Astrocyte of the cerebellum (primary cell): ENCODE measurements at places on chromosomes 6 and 20.

DNA sequence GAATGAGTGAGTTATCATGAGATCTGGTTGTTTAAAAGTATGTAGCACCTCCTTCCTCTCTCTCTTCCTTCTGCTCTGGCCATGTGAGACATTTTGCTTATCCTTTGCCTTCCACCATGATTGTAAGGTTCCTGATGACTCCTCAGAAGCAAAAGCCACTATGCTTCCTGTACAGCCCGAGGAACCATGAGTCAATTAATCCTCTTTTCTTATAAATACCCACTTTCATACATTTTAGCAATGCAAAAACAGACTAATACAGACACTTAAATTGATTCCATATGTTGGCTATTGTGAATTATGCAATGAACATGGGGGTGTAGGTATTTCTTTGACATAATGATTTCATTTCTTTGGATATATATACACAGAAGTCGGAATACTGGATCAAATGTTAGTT is 792.8 kb upstream of the EYS start:
- no peak for DNase-seq

DNA sequence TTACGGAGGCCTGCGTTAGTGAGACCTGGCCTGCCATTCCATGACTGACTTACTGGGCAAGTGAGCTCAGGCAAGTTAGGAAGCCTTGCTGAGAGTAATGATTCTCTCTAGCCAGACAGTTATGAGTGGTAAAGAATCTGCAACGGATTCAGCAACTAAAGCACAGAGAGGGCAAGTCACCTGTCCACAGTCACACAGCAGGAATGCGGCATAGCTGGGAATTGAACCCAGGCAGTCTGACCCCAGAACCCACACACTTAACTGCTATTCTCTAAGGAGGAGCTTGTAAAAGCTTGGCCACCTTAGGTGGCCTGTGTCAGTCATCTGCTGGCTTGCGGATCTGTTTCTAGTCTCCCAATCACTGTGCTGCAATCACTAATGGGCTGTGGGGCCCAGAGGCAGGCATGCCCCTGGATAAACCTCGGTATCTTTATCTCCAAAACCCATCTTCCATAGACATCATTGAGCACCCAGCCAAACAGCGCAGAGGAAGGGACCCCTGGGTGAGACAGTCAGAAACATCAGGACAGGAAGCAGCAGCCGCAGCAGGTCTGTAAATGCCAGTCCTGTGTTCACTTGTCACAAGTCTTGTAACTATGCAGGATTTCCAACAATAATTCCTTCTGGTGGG is 215.9 kb upstream of the KCNG1 start:
- no peak for DNase-seq

GRCh38 chr20:57190536-57191264 is 75.7 kb downstream of the BMP7 start:
- DNase-seq: no peak

DNA sequence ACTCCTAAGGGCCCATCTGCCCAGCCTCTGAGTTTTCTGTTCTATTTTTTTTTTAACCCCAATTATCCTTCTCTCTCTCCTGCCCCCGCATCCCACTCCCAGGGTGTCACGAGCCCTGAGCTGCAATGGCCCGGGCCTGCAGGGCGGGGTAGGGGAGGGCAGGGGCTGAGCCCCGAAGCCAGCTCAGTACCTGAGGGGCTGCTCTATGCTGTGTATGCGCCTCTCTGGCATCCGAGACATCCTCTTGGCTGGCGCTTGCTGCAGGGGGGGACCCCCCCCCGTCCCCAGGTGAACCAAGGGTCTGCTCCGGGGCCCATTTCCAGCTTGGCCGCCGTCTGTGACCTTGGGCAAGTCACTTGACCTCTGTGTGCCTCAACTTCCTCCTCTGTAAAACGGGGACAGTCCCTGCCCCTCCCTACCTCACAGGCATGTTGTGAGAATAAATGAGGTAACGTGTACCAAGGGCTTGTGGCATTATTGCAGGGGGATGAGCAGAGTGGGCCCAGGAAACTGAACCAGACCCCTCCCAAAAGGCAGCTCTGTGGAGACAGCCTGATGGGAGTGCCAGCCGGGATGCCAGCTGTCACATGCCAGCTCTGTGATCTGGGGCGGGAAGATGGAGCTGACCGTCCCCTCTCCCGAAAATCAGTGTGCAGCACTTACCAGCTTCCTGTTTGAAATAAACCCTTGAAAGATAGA is 13.0 kb upstream of the MYL9 start:
- no peak for DNase-seq

- no peak for DNase-seq
These were observed 299.7 kb downstream of the PLCB1 start for GRCh38 chr20:8431538-8432434.

DNA sequence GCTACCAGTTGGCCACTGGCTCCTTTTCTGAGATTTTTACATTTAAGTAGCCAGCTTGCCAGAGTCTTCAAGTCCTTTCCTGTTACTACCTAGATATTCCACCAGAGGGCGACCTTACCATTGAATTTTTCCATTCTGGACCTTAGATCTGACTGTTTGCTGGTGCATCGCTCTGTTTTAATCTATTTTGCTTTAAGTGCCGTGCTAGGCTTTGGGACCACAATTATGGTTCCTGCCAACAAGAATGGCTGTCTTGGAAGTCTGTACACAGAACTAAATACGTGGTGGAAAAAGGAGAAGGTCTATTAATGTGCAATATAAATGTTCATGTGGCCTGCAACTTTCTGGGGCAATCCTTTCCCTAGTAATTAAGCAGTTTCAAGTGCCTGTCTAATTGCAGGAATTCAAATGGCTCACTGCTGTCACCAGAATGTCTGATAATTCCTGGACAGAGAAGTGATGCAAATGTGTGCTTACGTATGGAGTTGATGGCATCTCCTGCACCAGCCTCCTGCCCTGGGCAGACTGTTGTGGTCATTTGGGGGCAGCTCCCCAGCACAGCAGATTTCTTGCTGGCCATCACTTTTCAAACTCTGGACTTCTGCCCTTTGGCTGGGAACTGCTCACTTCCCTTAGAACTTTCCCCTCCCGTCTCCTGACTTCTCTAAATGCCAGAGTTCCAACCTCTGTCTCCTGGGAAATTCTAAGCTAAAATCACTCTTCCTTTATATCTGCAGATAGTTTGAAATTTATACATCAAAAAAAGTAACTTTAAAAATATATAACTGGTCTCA is 5.6 kb upstream of the HLA-DOA start:
- peak; percentile 81 for DNase-seq

- DNase-seq: no peak
These were observed 114.8 kb upstream of the PTPRK start for GRCh38 chr6:128635219-128635618.

DNA sequence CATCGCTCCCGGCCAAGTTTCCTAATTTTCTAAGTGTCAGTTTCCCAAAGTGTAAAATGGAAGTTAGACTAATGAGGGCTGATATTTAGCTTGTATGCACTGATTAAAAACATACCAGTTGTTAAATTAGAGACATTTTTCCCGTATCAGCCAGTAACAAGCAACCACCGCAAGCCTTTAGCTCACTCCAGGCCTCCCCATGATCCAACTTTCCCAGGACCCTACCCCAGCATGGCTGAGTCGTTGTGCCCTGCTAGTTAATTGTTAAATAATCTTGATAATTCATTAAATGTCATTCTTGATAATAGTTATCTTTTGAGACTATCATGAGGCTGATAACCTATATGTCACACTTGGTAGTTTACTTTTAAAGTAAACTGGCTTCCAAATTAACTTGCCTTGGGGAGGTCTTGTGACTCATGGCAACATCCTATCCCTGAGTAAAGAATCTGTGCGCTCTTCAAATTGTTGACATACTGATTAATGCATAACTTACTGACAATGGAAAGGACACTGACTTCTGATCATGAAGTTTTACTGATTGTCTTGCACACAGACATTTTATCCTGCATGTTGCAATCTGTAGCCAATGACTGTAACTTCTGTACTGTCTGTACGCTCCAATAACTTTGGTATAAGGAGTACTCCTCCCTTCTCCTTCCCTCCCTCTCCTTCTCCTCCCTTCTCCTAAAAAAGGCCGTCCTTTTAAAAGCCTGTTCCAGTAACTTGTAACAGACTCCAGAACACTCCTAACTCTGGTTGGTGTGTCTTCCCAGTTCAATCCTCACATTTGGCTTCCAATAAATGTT is 6.3 kb upstream of the GTF3C6 start:
- no peak for DNase-seq
